Hematopoietic multipotent progenitor cell treated with erythropoietin and hydrocortisone succinate and interleukin-3 and kit ligand, for 6 days (in vitro differentiated cells): ENCODE measurements at places on chromosomes 7 and 10.

GRCh38 chr10:131750171-131750895 lies 150.5 kb upstream of the PPP2R2D start:
- DNase-seq = no peak

- DNase-seq = no peak
These were observed 170.7 kb upstream of the DKK1 start for GRCh38 chr10:52143338-52143737.

DNA sequence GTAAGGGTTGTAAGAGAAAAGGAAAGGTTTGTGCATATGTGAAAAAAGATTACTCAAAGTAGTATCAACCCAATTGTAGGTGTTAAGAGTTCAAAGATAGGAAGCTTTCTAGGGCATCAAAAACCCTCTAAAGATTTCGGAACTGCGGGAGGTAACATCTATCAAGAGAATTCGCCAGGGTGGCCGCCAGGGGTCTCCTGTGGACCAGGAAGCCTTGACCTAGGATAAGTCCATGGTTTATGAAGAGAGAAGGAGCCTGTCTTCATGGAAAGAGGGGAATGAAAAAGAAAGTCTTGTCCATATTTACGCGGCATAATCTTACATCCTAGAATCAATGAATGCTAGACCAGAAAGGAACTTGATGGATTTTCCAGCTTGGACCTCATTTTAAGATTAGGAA lies 140.7 kb upstream of the CALCR start:
- DNase-seq = peak; percentile 62

DNA sequence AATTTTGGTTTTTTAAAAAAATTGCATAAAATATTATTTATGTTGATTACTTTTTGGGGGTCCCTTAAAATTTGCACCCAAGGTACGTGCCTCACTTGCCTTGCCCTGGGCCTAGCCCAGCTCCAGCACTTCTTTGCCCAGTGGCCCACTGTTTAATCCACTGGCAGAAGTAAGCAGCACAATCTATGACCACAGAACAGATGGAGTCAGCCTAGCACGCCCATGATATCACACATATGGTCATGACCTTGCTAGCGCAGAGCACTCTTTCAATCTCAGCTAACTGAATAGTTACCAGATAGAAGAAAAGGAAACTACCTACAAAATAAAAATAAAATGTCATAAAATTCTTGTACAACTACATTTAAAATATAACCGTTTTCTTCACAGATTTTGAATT lies 5.6 kb downstream of the OGA start:
- DNase-seq = peak; percentile 37

- DNase-seq = no peak
These were observed 17.3 kb upstream of the ADRB1 start for GRCh38 chr10:114026189-114027040.

DNA sequence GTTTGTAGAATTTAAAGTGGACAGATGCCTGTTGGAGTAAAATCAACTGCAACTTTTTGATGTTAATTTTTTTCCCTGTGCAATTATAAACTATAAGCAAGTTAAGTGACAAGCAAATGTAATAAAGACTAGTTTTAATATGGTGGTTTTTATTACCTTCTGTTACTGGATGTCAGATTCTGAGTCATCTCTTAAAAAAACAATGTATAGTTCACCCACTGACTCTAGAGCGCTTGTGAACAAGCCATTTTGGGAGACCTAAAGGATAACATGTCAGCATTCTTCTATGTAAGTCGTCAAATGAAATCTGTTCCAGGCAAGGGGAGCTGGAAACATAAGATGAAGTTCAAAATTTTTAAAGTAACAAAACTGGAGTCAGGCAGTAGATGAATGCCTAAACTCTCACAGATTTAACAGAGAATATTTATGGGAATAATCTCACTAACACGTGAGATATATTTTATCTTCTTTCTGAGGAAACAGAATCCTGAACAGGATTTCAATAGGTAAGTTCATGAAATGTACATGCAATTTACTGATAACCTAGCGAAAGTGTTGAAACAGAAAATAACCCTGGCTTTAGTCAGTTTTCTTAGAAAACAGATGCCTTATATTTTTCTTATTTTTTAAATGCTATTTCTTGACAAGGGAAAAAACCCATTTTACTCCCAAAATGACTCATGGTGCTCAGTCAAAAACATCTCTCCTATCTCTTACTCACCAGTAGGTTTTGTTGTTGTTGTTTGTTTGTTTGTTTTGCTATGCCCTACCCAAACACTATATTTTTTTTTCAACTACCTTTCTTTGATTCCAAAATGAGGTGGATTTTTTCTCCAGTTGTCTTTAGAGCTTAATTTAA lies 91.7 kb downstream of the SLC39A12 start:
- DNase-seq = no peak

- no peak for DNase-seq
These were observed 39.6 kb downstream of the GRK5 start for GRCh38 chr10:119246862-119247549.

- DNase-seq = no peak
These were observed 19.5 kb downstream of the EN2 start for GRCh38 chr7:155477476-155477875.
